ENCODE measurements at places on chromosomes 7 and 10.

- DNase-seq: no peak
These were observed 47.0 kb downstream of the FAM171A1 start for GRCh38 chr10:15324113-15324512.

DNA sequence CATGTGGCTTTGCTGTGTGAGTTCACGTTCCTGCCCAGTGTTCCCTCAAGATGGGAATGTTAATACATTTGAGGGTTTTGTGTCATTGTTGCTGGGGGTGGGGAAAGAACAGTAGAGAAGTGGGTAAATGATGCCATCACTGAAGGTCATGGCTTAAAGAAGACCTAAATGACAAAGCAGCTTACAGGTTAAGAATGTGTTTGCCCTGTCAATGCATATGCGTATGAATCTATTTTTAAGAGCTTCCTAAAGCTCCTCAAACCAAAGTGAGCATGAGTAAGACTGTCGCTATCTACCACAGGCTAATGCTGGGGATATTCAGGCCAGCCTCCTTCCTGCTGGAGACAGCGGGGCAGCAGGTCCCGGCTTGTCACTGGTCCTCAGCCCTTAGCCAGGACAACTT, 162.9 kb downstream of the CREB5 start:
- DNase-seq: no peak

- no peak for DNase-seq
These were observed 107.3 kb downstream of the EXOC4 start for GRCh38 chr7:133360201-133360600.

GRCh38 chr10:75201793-75202307, 8.7 kb upstream of the VDAC2 start:
- DNase-seq: no peak

GRCh38 chr7:90948085-90948484, 316.1 kb upstream of the FZD1 start:
- DNase-seq: no peak

- DNase-seq: no peak
These were observed 4.3 kb upstream of the C1GALT1 start for GRCh38 chr7:7178081-7178480.

GRCh38 chr7:38316733-38317360, 43.4 kb upstream of the TARP start:
- no peak for DNase-seq

DNA sequence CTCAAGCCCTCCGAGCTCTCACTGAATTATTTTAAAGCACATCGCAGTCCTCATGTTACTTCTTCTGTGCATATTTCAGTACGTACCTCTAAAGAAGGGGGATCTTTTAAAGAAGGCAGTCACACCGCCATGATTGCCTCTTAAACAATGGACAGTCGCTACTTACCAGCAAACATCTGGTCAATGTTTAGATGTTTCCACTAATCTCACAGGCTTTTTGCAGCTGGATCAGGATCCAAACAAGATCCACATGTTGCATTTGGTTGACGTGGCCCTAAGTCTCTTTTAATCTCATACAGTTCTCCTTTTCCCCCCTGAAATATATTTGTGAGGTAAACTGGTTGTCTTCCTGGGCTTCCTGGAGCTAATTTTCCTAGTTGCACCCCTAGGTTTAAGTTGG, 50.0 kb downstream of the PRF1 start:
- peak; percentile 51 for DNase-seq

DNA sequence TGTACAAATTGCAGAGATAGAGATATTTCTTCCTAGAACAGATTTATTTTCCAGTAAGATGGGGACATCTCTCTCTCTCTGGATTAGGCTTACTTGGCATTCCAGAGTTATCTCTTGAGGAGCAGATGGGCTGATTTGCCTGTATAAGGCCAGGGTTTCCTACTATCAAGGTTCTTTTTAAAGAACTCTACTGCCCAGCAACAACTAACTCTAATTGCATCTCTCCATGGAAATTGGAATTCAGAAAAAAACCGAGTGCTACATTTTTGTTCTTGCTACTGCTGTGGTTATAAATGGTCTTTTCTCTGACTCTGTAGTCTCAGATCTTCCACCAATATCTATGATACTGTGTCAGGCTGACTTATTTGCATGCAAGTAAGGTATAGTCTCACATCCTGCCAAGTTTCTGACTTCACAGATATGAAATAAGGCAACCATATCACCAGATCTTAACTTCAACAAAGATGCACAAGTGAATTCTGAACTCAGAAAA, 161.1 kb downstream of the CRPPA start:
- no peak for DNase-seq

- peak; percentile 63 for DNase-seq
These were observed 5.8 kb upstream of the PLEKHA1 start for GRCh38 chr10:122368502-122369254.

DNA sequence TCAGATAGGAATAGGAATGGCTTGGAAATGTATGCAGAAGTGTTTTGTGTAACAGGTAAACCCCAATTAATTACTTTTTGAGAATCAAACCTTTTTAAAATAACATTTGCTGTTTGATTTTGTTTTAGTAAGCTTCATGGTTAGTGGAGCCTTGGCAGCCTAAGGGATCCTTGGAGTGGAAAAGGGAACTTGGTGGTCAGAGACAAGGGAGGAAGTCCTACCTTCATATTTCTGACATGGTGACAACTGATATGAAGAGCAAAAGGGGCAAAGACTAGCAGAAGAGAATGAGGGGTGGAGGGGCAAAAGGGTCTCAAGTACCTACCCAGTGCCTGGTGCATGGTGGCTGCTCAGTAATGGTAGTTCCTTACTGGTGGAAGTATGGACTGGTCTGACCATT, 32.3 kb downstream of the AHCYL2 start:
- no peak for DNase-seq

DNA sequence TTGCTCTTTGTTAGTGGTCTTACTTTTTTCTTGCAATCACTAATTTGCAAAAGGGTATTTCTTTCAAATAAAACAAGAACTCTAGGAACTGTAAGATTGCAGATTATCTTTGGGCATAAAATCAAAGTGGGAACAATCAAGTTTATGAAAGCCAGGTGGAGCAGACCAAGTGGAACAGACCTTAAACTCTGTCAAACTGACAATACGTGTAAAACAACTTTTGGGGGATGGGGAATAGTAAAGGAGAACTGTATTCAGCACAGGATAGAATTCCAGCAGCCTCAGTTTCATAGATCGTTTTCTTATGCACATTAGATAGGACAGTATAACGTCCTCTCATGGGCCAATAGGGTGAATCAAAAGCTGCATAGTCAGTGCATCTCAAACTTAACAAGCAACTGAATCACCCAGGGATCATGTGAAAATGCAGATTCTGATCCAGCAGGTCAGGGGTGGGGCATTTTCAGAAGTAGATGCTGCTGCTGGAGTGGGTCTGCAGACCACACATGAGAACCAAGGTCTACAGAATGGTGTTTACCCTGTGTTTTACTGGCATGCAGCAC, 120.7 kb downstream of the PIP4K2A start:
- DNase-seq: no peak

DNA sequence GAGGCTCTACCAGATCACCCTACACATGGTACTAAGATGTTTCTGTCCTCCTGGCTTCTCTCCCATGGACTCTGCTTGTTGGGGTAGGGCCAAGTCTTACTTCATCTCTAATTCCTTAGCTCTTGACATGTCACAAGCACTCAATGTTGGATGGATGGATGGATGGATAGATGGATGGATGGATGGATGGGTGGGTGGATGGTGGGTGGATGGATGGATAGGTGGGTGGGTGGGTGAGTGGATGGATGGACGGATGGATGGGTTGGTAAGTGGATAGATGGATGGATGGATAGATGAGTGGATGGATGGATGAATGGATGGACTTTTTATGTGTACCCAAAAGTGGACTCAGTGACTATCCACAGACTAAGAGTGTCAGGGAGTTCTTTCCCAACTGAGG, 28.5 kb downstream of the HSPA12A start:
- no peak for DNase-seq

DNA sequence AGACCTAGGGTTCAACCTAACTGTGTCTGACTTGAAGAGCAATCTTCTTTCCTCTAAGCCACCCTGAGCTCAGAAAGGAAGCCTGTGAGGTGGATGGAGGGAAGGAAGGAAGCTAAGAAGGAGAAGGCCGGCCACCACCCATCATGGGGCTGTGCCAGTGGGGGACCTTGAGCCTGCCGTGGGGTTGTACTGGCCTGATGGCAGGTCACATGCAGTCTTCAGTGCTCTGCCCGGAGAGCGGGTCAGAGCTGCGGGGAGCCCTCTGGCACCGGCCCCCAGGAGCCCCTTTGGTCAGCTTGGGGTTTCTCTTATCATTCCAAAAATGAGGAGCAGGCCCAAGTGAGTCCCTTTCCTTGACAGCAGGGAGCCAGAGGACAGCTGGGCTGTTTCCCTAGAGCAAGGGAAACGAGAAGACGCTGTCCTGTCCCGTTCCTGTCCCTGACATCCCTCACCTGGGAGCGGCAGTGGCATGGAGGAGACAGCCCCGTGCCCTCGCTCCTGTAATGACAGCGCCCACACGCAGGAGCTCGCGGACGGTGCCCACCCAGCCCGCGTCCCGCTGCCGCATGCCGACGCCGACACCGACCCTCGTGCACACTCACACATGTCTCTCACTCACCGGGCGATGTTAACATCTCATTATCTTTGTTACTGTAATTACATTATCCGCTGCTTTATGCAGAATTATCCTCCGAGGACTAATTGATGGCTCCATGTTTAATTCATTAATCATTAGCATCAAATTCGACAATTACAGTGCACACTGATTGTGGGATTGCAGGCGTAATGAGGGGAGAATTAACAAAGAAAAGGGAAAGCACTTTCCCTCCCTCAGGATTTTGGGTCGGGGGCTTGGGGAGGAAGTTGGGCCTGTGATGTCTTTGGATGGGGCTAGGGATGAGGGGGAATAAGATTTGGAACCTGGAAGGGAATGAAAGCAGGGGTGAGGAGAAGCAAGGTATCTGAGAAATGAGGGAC, 31.3 kb downstream of the GBX1 start:
- no peak for DNase-seq

DNA sequence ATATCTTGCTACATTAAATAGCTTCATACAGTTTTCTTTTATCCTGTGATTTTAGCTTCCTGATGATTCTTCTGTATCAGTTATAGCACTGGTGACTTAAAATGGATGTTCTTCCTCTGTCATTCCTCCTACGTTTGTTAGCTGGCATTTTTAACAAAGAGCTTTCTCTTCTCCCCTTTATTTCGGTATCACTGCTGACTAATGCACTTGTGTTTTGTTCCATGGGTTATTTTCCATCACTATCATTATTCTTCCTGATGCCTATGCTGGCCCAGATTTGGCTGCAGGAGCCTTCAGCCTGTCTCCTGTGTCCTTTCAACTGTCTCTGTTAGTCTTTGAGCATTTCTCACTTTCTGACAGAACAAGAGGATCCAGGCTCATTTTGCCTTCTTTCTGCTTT, 13.1 kb downstream of the BMS1 start:
- no peak for DNase-seq

DNA sequence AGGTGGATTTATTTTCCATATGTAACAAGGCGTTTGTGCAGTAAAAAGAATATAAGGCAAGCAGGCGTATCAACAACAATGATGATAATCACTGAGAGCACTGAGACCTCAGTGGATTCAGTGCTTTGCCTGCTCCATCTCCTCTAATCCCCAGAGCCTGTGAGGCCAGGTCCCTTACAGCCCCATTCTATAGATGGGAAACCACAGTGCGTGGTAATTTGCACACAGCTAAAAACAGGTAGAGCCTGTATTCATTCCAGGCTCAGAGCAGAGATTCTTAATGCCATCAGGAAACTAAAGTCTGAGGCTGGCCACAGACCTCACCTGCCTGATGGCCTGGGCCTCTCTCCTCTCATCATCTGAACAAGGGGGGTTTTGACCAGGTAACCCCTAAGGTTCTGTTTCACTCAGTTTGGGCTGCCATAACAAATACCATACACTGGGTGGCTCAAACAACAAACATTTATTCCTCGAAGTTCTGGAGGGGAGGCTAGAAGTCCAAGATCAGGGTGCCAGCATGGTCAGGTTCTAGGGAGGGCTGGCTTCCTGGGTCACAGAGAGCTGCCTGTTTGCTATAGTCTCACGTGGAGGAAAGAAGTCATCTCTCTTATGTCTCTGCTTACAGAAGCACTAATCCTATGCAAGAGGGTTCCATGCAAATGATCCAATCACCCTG, 10.3 kb upstream of the RASSF4 start:
- no peak for DNase-seq

DNA sequence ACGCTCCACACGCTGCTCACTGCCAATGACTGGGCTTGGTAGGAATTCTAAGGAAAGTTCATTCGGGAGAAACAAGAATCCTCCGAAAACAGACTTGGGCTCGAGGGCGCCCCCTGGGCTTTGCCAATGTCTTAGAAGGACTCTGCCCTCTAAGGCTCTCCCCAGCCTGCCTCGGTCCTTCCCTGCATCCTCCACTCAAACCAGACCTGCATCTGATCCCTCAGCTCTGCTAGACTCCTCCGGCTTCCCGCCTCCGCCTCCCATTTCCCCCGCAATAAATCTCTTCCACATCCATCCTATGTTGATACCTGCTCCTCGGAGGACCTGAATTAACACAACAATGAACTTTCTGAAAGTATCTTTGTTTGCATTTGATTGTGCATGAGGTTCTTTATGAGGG, 177.6 kb downstream of the PLPP4 start:
- DNase-seq: no peak

DNA sequence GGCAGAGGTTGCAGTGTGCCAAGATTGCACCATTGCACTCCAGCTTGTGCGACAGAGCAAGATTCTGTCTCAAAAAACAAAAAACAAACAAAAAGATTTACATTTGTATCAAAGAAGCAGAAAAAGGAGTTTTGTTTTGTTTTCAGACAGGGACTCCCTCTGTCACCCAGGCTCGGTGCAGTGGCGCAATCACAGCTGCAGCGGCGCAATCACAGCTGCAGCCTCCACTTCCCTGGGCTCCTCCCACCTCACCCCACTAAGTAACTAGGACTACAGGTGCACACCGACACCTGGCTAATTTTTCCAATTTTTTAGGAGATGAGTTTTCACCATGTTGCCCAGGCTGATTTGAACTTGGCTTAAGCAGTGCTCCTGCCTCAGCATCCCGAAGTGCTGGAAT, 1.8 kb downstream of the ARMC10 start:
- DNase-seq: no peak

DNA sequence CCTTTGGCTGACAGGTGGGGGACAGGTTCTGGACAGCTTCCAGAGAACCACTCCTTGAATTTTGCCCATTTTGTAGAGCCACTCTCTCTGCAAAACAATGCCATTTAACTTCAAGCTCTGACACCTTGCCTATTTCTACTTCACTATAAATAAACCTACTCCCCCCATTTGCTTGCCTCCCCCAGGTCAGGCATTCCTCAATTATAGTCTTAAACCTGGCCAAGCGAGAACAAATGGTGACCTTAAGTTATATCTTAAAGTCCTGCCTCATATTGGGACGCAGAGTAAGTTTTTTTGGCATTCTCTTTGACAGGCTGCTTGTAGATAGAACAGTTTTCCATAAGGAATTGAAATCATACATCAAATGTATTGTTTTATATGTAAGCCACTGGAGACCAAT, 706.9 kb downstream of the LRMDA start:
- no peak for DNase-seq

DNA sequence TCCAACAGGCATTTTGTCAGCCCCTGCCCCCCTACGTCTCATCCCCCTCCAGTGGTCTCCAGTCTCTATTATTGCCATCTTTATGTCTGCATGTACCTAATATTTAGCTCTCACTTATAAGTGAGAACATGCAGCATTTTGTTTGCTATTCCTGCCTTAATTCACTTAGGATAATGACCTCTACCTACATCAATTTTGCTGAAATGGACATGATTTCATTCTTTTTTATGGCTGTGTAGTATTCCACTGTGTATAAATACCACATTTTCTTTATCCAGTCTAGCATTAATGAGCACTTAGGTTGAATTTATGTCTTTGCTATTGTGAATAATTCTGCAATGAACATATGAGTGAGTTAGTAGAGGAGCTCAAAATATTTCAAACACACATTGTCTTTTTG, 229.9 kb downstream of the SEMA3E start:
- DNase-seq: no peak

- DNase-seq: no peak
These were observed 50.0 kb upstream of the FRMD4A start for GRCh38 chr10:14380746-14381145.
